ENCODE measurements at places on chromosomes 6 and 20. TPM values are rescaled to one million over a fixed set of nuclear protein-coding genes. Genes with fewer than 3 reads are reported as not detected.
A peak's percentile ranks its signal among the peaks of the same experiment; 100 is the strongest.

- DNase-seq = no peak
These were observed 42.8 kb upstream of the UBR2 start for GRCh38 chr6:42520786-42521607.

GRCh38 chr6:163923658-163924411, 509.3 kb downstream of the QKI start:
- DNase-seq = no peak

GRCh38 chr20:4844325-4844724, 122.6 kb downstream of the PRND start:
- no peak for DNase-seq

DNA sequence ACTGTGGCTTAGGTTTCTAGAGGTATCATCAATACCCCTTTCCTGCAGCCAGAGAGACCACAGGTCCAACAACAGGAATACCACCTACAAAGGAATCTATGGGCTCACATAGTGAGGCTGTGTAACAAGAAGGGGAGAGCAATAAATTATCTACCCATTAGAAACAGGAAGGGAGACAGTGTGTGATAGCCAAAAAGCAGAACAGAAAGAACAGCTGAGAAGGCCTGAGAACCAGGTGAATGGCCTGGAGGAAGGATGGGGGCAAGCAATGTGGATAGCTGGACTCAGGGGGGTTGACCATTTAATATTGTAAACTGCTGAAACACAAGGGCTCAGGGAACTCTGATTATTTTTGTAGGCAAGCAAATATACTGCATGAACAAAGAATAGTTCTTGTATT, 628.2 kb downstream of the COL12A1 start:
- DNase-seq = no peak

DNA sequence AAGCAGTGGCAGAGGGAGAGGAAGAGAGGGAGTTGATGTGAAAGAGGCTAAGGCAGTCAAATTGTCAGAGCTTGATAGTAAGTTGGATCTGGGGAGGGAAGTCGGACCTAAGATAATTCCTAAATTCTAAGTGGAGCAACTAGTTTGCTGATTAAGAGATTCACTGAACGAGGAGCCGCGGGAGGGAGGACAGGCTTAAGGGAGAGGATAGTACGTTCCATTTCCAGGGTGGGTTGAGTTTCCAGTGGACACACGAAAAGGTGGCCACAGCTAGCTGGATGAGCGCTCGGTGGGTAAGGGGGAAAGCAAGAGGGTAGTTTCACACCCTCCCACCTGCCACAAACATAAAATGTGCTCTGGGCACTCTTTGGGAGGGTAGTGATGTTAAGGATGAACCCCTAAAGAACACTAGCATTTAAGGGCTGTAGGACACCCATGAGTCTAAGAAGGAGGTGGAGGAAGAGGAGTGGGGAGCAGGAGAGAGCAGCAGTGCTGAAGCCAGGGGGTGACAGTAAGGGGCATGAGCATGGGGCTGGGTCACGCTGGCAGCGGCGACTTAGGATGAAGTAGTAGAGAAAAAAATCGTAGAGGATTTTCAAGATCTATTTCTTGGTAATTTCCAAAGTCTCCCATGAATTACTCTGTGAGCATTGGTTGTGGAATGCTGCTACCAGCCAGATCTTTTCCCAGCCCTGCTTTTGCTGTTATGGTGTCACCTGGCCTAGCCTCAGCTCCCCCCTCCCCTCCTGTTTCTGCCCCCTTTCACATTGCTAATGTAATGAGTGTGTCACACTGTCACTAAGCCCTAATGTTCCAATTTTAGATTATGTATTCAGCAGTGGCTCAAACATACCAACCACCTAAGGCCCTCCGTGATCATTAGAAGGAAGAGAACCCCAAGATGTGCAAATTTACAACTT, 21.4 kb downstream of the ACTR5 start:
- DNase-seq = no peak

DNA sequence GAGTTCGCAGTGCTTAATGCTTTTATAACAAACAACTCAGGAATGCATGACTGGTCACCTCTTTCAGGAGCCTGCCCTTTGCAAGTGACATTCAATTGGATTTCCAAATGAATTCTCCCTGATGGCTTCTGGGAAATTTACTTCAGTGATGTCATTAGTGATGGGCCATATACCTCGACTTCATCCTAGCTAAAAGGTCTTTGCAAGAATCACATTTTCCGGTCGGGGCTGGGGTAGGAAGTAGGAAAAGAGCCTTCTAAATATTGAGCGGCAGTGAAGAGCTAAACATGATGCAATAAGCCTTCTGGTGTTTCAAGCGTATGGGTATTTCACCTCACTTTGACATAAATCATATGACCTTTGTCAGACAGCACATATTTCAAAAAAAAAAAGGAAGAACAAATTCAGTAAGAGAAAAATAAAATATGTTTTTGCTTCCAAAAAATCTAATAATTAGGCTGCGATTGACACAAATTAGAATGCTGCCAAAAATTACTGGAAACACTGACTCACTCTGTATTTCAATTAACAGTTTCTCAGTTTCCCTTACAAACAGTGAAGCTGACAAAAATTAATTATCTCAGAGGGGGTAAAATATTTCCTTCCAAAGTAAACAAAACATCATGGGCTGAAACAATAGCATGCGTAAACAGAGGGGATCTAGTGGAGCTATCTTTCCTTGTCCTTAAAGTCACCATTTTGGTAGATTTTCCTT, 39.8 kb downstream of the ADTRP start:
- DNase-seq = no peak

- DNase-seq = peak; percentile 58
These were observed 184.2 kb upstream of the BMP2 start for GRCh38 chr20:6583134-6583738.

- DNase-seq = no peak
These were observed 192.9 kb downstream of the SYNDIG1 start for GRCh38 chr20:24662322-24662721.

DNA sequence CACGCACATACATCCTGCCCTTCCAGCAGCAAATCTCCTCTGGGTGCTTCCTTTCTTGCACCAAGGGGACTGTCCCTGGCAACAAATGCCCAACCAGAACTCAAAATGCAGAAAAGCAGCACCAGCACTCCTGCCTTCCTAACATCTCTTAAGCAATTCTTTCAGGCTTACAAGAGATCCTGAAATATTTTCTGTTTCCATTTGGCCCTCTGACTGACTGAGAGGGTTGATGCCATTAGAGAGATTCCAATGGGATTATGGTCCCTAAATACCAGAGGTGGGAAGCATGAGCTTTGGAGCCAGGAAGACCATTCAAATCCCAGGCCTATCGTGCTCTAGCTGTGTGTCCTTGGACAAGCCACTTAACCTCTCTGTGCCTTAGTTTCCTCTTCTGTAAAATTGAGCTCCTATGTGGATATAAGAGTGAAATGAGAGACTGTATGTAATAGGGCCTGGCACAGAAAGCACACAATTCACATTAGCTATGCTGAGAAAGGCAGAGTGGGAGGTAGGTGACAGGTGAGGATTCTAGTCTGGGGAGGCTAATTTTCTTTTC, 56.8 kb downstream of the PRDM1 start:
- no peak for DNase-seq

GRCh38 chr6:16713597-16713996, 47.7 kb downstream of the ATXN1 start:
- no peak for DNase-seq

DNA sequence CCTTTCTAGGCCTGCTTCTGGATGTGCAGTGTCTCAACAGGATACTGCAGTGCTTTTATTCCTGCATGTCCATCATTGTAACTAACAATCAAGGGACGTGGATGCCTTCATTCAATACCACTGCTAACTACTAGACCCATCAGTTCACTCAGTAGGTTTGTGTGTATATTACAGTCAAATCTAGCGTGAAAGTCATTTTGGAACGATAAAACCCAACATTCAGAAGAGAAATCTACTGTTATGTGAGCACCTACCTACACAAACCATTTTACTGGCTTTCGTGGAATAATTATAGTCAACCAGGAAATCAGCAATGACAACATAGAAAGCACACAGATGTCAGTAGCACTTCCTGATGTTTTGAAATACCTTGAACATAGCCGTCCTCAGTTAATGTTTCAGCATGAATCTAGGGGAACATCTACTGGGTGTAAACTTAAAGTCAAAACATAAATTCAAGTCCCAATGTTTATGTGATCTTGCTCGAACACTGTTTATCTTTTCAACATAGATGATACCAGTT, 270.6 kb downstream of the FARS2 start:
- DNase-seq = no peak

GRCh38 chr6:36848658-36849441, 9.6 kb upstream of the CPNE5 start:
- DNase-seq = peak; percentile 84

DNA sequence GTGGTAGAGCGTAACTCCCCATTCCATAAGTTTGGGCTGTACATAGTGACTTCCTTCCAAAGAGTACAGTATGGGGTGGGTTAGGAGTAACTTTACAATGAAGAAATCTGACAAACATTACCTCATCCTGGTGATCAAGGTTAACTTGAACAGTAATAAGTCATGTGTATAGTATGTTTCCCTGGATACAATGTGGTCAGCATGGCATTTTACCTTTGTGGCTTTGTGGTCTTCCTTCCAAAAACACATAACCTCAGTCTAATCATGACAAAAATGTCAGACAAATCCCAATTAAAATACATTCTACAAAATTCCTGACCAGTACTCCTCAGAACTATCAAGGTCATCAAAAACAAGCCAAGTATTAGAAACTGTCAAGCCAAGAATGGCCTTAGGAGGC, 225.1 kb downstream of the UBE3D start:
- no peak for DNase-seq

DNA sequence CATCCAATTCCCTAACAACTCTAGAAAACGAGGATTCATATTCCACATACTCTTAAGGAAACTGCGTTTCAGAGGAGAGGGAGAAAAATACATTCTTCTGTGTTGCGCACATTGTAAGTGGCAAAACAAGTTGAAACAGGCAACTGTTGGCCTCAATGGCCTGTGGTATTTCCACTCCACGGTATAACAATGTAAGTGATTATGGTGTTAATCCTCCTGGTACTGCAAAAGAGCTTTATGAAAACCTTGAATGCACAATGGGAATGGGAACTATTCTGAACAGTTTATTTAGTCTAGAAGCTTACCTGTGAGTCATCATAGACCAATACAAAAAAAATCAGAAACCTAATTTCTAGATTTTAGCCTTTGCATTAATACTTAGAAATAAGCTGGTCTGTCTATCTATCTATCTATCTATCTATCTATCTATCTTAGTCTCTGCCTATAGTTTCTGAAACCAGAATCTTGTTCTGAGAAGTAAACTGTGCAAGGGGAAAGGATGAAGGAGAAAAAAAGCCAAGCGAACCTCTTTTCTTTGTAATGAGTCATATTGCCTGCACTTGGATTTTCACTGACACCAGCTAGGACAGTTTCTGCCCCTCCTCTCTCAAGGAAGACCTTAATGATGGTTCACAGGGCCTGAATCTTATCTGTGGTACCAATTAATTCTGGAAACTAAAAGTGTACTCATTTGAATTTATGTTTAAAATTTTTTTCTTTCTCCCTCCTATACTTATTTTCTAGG, 101.5 kb downstream of the RNF144B start:
- no peak for DNase-seq

- DNase-seq = no peak
These were observed 38.6 kb downstream of the GHRH start for GRCh38 chr20:37223053-37223452.

GRCh38 chr6:145838305-145838704, 23.7 kb upstream of the FBXO30 start:
- no peak for DNase-seq

DNA sequence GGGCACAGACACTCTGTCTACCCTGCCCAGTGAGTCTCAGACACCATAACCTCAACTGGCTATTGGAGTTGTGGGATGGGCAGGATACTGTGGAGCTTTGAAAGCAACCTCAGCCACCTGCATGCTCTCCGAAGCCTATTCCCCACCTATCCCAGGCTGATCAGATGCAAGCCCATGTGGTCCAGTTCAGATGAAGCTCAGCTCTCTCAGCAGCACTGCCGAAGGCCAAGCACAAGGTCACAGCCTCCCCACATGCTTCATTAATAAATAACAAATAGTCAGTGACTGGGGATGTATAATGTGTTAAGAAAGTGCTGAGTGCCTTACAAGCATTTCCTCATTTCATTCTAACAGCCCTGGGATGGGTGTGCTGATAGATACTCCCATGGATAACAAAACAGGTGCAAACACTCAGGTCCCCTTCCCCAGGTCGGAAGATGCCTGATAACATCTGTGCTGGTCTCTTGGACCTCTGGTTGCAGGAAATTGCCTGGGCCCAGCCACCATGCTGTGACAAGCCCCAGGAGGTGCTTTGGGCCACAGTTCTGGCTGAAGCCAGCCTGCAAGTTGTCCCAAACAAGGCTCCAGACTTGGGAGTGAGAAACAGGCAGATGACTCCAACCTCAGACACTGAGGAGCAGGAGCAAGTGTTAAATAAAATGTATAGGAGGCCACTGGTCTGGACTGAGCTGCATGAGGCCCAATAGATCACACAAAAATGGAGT, 3.7 kb downstream of the ACSS1 start:
- DNase-seq = no peak

DNA sequence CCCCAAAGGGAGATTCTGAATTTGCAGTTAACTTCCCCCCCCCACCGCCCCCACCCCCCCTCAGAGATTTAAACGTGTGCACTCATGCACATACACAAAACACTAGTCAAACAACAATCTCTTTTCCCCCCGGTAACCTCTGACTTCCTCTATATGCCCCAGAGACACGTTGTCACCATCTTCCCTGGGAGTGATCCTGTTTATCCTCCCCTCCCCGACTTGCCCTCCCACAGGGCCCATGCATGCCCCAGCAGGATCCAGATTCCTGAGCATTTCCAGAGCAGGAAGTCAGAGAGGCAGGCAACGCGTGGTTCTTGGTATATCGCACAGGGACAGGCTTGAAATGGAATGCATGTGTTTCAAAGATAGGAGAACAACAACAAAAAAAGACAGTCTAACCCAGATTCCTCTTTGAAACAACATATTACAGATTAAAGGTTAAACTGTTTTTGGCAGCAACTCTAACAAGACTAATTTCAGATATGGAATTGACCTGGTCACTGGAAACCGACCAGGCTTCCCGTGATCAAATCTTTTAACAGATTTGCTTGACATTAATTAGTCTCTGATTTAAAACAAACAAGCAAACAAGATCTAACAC, 1.3 kb downstream of the BLCAP start:
- DNase-seq = no peak

DNA sequence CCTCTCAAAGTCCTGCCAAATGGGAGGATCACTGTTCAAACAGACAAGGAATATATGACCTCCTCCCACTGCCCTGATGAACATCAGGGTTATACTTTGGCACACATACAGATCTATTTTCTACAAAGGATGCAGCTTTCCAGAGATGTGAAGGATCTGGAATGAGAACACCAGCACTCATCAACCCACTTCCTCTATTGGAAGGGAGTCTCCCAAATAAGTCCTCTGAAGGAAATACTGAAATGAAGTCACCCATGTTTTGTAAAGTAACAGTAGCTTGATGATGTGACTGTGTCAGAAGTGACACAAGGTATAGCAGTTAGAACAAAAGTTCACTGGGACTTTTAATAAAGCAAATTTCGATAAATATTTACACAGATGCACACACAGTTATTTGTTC, 104.9 kb downstream of the OGFRL1 start:
- DNase-seq = no peak

APOBEC2 gene
- total RNA-seq = 211 TPM

ULBP1 gene
- 0.13 TPM for total RNA-seq

BPIFA1 gene
- total RNA-seq = not detected

ZKSCAN8 gene
- total RNA-seq = 12.0 TPM

GPR6 gene
- total RNA-seq = not detected

EYS gene
- total RNA-seq = not detected

NAA20 gene
- total RNA-seq = 59.2 TPM

NFS1 gene
- total RNA-seq = 53.2 TPM

KIF6 gene
- 0.27 TPM for total RNA-seq

SDCBP2 gene
- total RNA-seq = 2.5 TPM

Measured in Right ventricle myocardium superior (tissue), 1 donor.